Fibroblast of villous mesenchyme (primary cell): ENCODE measurements at places on chromosomes 1 and 21.

DNA sequence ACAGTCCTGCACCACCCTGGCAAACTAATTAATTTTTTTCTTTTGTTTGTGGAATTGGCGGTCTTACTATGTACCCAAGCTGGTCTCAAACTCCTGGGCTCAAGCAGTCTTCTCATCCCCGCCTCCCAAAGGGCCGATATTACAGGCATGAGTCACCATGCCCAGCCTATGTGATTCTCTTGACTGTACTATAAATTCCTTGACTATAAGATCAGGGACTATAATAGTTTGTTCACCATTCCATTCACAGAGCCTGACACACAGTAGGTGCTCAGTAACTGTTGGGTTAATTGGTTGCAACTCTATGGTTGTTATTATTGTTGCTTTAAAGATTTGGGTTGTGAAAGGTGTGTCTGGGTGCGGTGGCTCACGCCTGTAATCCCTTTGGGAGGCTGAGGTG is 17.2 kb downstream of the DAP3 start:
- peak; percentile 40 for DNase-seq

- peak; percentile 66 for DNase-seq
Observed at GRCh38 chr1:236734141-236734765, 48.0 kb downstream of the ACTN2 start.

GRCh38 chr1:210516697-210517459 is 188.2 kb downstream of the HHAT start:
- no peak for DNase-seq

DNA sequence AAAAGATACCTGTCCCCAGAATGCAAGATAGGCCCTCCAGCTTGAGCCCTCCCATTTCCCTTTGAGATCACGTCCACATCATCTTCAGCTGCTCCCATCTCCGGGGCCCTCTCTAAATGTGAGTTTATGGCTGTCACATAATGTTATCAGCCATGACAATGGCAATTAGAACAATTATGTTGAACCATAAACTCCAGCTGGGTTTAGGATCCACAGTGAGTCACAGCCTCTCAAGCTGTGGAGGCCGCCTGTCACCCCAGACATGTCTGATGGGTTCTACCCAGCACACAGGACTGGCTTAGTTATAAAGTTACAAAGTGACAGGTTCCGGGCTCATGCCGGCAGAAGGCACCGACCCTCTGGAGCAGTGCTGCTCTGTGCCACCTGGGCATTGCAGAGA is 597.3 kb downstream of the PTPRU start:
- DNase-seq, result no peak

GRCh38 chr1:152047413-152047729 is 10.6 kb upstream of the S100A11 start:
- DNase-seq, result no peak

GRCh38 chr21:41597811-41598231 is 89.9 kb upstream of the TMPRSS2 start:
- DNase-seq, result no peak

GRCh38 chr1:183956559-183957188 is 80.9 kb downstream of the COLGALT2 start:
- DNase-seq, result peak; percentile 70

- no peak for DNase-seq
Observed at GRCh38 chr1:51297401-51298321, 32.7 kb downstream of the TTC39A start.

GRCh38 chr1:38039331-38040088 is 7.1 kb downstream of the POU3F1 start:
- DNase-seq, result no peak

GRCh38 chr1:12174924-12175810 is 8.4 kb downstream of the TNFRSF1B start:
- DNase-seq, result peak; percentile 65

DNA sequence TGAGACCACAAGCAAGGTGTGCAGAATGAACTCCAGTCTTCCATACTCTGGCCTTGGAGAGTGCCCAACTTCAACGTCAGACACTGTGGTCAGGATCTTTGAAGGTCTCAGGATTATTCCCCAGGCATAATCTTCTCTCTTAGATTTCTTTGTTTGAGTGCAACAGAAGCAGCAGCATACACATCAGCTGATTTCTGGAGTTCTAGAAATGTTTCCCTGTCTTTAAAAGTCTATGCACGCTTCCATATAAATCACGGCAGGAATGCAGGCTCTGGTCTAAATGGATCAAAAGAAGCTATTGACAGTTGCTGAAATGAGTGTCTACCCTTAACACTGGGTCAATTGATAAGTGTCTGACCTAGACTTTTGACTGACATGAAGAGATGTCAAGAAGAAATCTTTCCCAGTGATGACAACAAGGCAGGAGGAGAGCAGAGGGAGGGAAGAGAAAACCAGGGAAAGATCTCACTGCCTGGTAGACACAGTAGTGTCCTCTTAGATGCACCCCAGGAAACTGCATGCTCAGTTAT is 279.7 kb downstream of the SPATA17 start:
- no peak for DNase-seq

GRCh38 chr1:180532854-180533253 is 25.9 kb upstream of the OVAAL start:
- no peak for DNase-seq

GRCh38 chr1:61121631-61122030 is 39.3 kb downstream of the NFIA start:
- DNase-seq, result no peak

- DNase-seq, result peak; percentile 90
Observed at GRCh38 chr1:33181921-33182341, at the start of gene TRIM62. Gene TRIM62 (minus strand): TSS chr1:33182043. CDS start chr1:33181432, 611 bp downstream.

- DNase-seq, result no peak
Observed at GRCh38 chr21:40386294-40386911, 460.6 kb downstream of the DSCAM start.

DNA sequence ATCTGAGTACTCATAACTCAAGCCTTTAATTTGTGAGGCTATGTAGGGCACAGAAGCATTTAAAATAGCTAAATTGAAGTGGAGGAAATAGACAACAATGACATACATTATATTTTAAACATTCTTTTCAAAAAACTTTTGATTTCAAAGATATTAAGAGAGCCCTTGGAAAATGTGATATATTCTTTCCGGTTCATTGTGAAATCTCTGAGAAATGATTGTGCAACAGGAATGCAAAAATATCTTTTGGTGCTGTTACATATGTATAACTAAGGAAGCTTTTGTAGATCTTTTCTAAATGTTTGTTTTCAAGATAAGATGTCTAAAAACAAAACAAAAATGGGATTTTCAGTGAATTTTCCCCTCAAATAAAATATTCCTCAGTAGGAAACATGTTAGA is 185.2 kb downstream of the LEPR start:
- DNase-seq, result peak; percentile 37

DNA sequence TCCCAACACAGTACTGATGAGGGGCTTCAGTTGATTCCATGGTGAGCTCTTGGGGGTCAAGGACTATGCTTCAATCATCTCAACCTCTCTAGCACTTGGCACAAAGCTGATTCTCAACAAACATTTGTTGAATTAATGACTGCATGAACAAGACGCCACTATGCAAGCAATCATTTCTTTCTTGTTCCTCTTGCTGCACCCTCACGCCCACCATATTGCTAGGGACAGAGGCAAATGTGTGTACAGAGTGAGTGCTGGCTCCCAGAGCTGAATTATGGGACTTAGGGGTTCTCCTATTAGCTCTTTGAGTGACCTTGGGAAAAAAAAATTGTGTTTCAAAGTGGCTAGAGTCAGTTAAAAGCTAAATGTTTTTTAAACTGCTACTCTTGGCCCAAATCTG is 2.5 kb downstream of the ADAR start:
- DNase-seq, result no peak

- no peak for DNase-seq
Observed at GRCh38 chr1:217528271-217528670, 102.6 kb downstream of the GPATCH2 start.
